ENCODE measurements at places on chromosomes 16 and 17. TPM values are rescaled to one million over a fixed set of nuclear protein-coding genes. Genes with fewer than 3 reads are reported as not detected.

- DNase-seq = peak; percentile 66
Observed at GRCh38 chr16:22789281-22789945, 24.5 kb upstream of the HS3ST2 start.

DNA sequence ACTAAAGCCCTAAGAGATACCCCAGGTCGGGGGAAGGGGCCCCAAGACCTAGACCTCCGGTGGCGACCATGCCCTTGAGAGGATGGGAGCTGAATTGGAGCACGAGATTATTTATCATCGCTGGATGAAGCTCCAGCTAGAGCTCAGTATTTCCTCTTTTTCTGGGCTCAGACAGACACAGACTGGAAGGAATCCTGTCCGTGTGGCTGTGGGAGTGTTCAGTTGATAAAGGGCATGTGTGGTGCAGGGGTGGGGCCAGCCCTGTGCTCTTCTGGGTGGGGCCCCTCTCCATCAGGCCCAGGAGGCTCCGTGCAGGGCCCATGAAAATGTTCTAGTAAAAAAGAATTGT lies 6.3 kb upstream of the CBX4 start:
- DNase-seq = no peak

- DNase-seq = no peak
Observed at GRCh38 chr16:9302072-9302471, 210.6 kb downstream of the HAPSTR1 start.

DNA sequence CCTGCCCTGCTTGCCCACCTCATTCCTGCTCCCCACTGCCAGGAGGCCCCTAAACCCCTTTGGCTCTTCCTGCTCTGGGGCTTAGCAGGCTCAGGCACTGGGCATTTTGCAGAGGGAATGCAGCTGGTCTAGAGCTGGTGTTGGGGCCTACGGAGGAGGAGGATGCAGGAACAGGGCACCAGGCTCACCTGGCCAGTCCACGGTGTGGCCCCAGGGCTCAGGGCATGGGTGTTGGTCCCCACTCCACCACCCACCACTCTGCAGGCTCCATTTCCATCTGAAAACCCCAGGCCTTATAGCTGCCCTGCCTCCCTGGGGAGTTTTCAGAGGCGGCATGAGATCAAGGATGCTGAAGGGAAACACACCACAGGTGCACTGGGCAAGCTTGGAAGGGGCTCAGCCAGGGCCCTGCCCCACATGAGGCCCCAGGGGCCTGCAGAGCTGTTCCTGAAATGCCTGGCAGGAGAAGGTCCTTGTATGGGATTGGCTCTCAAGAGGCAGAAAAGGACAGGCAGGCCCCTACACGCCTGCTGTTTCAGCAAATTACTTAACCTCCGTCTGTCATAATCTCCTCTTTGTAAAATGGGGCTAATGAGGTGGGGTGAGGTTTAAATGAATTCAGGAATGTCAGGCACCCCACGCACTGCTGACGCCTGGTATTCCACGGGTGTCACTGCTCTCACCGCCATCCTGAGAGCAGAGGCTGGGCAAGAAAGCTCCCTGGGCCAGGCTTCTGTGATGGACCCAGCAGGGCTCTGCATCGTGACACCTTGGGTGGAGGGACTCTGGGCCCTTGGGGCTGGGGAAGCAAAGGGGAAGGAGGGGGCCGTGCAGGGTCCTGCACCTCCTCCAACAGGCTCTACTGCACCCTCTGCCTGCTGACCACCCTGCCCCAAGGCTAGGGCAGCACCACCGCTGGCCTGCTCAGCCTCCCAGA lies 9.3 kb downstream of the SLC47A2 start:
- no peak for DNase-seq

GRCh38 chr17:82072827-82073226 lies 7.2 kb upstream of the DUS1L start:
- DNase-seq = no peak

DNA sequence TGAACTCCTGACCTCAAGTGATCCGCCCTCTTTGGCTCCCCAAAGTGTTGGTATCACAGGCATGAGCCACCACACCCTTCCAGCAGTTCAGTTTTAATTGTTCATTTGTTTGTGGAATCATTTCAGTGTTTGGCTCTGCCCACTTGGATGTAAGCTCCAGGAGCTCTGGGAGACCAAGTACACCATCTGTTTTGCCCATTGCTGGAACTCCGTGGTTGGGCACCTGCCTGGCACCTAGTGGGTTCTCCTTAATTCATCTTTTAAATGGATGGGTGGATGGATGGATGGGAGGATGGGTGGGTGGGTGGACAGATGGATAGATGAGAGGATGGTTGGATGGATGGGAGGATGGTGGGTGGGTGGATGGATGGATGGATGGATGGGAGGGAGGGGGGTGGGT lies 953 bp upstream of the NECAB2 start:
- DNase-seq = no peak

DNA sequence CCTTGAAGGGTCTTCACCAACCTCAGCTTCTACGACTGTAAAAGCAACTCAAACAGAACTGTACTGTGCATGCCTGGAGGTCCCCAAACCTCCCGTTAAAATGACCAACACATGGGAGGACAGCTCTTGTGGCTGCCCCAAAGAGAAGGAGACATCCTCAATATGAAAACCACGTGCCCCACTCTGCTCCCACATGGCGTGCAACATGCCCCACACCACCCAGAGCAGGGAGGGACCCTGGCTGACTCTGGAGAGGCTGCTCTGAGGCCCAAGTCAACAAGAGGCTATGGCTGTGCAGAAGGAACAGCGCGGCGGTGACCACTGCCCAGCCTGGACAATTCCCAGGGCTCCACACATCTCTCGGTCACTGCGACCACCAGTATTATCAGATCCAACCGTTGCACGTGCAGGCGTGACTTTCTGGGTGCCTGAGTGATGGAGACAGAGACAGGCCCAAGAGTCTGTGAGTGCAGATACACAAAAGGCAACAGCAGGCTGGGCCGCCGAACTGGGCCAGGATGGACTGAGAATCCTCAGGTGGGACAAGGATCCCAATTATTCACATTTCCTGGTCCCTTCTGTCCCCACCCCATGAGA lies 1.4 kb downstream of the PLD6 start:
- DNase-seq = no peak

GRCh38 chr16:80038566-80038965 lies 438.0 kb upstream of the MAF start:
- DNase-seq = no peak

- peak; percentile 23 for DNase-seq
Observed at GRCh38 chr17:35242158-35242804, 591 bp upstream of the SLFN5 start.

- DNase-seq = no peak
Observed at GRCh38 chr17:75394332-75394918, 11.1 kb downstream of the GRB2 start.

GRCh38 chr16:76265434-76266045 lies 11.7 kb upstream of the CNTNAP4 start:
- DNase-seq = no peak

GRCh38 chr16:89396156-89396555 lies 94.2 kb downstream of the ANKRD11 start:
- no peak for DNase-seq

DNA sequence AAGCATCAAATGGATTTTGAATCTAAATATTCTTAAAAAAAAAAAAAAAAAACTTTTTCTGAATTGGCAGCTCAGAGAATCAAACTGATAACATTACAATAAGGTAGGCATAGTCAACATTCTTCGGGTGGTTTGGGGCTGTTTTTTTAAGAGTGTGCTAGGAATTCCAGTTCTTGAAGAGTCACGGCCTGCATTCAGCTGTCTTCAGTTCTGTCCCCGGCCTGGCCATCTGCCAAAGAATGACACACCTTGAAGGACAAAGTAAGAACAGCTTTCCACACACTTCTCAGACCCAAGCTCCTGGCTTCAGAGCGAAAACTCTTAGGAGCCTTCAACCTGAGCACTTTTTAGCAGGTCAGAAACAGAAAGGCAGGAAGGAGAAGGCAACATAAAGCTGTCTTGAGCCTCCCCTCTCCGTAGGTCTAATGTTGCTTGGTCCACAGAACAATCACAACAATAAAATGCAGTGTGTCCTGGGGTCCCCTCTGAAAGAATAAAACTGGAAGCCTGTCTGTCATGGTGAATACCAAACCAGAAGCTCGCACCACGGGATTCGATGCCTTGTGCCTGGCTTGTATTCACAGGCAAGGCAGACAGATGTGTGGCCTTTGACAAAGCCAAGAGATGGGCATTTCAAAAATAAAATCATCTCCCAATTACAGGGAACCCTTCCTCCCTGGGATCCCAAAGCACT lies 524.4 kb upstream of the ZFHX3 start:
- DNase-seq = no peak

GRCh38 chr17:28938552-28938951 lies 12.8 kb downstream of the PHF12 start:
- DNase-seq = no peak

- no peak for DNase-seq
Observed at GRCh38 chr17:6476076-6476809, 32.0 kb downstream of the PIMREG start.

DNA sequence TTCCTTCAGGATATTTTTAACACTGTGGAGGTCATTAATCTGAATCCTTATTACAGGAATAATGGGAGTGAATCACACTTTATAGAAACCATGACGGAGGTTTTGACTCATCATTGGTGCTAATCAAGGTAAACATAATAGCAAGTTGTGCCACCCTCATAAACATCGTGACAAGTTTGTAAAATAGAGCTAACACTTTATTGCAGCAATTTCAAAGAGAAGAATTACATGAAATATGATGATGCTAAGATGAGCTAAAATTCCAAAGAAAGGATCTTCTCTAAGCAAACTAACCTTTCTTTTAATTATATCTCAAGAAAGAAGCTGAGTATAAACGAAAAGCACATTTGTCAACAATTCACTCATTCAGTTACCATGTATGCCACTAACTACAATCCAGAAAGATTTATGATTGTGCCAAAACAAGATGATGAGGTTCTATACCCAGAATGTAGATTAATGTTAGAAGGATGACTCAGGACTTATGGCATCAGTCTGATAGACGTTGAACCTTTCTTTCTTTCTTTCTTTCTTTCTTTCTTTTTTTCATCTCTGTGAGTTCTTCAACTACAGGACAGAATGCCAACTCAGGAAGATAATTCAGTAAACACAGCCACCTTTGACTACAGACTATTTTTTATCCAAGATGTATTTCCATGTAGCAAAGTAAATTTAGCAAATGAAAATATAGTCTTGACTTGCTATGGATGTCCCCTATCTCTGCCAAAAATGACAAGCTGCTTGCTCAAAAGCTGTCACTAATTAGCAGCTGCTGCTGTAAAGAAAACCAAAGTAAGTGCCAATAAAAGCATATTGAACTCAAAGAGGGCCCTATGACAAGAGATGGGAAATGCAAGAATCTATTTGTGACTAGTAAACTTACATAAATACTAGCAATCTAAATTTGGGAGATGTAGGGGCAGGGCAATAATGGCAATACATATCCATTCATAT lies 23.3 kb downstream of the STAT5B start:
- DNase-seq = peak; percentile 31

DNA sequence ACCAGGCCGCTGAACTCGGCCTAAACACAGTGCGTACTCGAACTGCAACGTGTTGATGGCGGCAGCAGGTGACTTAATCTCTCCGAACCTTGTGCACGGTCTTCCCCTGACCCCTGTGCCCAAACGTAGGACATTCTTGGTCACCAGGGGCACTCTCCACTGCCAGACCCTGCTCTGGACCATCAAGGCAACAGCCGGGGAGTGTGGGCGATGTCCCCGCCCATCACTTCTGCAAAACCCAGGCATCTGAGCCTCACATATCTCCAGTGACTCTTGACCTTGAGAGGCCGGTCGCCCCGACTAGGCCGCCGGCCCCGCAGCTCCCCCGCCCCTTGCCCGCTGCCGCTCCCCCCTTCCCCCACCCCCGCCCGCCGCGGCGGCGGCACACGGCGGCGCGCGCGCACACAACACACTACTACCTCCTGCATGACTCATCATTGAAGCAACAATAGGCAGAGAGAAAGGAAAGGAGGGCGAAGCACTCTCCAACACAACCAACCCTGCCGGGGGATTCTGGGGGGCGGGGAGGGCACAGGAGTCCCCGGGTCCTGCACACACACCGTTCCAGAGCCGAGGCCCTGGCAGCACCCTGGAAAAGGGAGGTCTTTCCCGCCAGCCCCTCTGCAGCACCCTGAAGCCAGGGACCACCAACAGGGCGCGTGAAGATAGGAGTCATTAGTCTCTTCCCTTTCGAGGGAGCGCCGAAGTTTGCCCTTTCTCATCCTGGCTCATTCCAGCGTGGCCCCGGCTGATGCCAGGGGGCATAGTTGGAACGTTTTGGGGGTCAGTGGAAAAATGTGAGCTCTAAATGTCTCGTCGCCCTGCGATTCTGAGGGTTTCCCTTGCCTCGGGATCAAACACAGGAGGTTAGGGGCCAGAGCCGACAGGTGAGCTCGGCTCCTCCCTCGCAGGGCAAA lies 1.9 kb downstream of the MNT start:
- peak; percentile 71 for DNase-seq

DNA sequence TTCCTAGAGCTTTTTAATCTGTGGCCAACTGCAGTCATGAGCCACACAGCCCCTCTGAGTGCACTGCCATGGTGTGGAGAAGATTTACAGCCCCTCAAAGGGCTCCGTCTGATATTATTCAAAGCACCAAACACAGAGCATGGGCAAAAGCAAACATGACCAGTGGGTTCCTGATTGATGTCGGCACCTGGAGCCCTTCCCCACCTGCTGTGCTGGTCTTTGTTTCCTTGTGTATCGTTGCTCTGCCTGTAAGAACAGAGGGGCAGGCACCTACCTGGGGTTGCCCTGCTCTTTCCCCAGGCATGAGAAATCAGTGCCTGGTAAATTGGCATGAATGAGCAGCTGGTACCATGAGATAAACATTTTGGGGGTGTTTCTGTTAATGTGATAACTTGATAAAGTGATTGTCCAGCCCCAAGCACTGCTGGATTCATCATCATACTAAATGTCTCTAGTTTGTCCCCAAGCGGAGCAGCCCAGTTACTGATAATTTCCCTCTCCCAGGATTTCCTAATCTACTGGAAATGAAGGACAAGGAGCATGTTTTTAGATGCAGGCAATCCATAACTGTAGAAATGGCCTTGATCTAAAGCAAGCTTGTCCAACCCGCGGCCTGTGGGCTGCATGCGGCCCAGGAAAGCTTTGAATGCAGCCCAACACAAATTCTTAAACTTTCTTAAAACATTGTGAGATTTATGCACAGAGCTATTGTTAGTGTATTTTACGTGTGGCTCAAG lies 5.0 kb upstream of the SPIRE2 start:
- no peak for DNase-seq

ARHGAP27 gene
- total RNA-seq = 1.8 TPM

ALOX15B gene
- total RNA-seq = not detected

OTOA gene
- not detected for total RNA-seq

COG7 gene
- total RNA-seq = 19.3 TPM

AXIN2 gene
- 0.50 TPM for total RNA-seq

MFAP4 gene
- 17.7 TPM for total RNA-seq

TUFM gene
- total RNA-seq = 165 TPM
